ENCODE measurements at places on chromosomes 1 and 21.

GRCh38 chr1:156347331-156347730 is 9.0 kb downstream of the TSACC start:
- DNase-seq = no peak

DNA sequence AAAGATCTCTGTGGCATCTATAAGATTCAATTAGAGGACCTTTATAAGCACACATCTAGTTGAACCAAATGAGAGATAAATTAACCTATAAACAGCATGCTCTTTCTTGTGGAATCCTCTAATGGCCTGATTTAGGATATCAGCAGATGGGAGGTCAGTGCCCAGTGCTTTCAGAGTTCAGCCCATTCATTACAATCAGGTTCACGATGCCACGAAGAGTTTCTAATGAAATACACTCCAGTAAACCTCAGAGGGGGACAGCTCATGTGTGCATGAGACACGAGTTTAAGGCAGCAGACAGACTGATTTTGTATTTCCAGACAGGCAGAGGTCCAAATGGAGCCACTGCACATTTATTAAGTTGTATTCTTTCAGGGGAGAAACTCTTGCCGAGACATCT is 544.4 kb upstream of the PKN2 start:
- no peak for DNase-seq

DNA sequence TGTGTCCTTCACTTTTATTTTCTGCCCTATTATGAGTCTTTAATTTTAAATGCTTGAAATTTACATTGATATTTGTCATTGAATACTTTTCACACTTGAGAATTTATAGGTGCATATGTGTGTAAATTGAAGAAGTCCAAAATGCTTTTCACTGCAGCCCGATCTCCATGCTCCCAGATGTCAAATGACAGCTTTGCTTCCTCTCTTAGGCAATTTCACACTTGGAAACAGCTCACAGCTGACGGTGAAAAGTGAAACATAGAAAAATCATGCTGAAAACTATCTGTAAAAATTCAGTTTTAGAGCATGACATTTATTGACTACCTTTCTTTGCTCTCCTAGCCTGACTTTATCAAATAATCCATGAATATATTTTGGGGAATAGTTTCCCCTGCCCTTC is 196.0 kb downstream of the RPS6KC1 start:
- no peak for DNase-seq

DNA sequence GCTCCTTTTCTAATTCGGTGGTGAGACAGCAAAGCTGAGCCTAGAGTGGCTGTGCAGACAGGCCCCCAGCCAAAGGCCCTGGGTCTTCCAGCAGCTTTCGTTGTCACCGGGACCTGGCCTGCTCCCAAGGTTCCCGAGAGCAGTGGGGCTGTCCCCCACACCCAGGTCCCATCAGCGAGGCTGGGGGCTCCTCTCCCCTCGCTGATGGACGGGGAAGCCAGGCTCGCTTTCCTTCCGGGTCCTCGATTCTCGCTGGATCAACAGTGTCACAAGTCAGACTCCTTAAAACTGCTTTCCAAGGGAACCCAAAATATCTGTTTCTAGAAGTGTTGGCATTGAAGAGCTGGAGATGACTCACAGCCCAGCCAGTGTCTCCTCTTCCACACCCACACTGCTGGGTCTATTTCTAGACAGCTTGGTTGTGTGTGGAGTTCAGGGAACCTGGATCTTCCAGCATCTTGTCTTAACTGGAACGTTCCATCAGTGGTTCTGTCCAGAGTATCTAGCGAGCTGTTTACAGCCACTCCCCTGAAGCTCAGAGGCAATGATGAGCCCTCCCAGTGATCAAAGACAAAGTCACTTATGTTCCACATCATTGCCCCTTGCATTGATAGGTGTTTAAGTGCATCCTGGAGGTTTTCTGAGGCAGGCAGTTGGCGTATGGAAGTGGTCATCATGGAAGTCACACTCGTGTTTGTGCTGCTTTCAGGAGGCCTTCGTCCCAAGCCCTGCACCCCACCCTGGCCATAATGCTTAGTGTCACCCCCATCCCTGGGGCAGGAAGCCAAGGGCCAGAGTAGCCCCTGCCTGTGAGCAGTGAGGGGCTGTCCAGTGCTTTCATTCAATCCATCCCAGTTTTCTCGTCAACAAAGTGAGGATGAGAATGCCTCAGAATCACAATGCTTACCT is 35.2 kb downstream of the RRP1 start:
- peak; percentile 81 for DNase-seq

DNA sequence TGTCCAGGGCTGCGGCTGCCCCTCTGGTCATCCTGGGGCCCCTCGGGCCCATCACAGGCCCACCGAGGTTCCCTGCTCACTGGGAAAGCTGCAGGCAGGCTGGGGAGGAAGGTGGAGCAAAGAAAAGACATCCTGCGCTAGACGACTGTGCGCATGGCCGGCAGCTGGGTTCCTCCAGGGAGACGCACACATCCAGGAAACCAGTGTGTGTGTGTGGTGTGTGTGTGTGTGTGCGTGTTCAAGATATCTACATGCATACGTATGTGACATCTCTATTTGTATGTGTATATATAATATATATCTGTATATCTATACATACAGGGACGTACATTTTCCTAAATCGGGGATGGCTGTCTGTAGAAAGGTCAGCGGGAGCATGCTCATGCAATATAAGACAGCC is 63.7 kb downstream of the ACOT7 start:
- DNase-seq = peak; percentile 32

- no peak for DNase-seq
These were observed 154.7 kb upstream of the KCNK2 start for GRCh38 chr1:214927796-214928195.

DNA sequence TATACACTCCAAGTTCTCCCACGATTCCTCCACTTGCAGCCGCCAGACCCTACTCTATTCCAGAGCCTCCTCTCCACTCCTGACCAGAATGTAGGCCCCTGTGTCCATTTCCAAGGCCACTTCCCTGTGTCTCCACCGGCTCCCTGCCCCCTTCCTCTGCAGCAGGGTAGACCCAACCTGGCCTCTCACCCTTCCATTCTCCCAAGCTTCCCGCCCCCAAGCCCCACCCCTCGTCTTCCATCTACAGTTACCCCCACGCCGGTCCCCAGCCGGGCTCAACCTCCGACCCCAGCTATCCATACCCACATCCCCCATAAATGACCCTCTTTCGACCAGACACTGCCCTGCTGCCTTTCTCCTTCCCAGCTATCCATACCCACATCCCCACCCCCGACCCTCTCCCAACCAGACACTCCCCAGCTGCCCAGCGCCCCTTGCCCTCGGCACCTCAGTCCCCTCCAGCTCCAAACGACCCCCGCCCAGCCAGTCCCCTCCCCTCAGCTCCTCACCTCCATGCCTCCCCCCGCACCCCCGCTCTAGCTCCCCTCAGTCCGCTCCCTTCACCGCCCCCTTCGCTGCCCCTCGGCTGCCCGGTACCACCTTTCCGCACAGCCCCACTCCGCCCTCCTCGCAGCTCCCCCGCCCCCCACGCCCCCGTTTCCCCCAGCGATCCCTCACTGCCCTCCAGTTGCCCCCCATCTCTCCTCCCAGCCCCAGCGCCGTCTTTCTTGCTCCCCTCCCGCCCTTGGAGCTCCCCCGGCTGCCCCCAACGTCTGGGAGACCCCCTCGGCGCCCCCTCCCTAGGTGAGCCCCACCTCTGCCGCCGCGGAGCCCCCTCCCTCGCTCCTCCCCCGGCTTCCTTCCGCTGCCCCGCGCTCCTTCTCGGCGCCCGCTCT is 670 bp downstream of the RAB3B start:
- no peak for DNase-seq

DNA sequence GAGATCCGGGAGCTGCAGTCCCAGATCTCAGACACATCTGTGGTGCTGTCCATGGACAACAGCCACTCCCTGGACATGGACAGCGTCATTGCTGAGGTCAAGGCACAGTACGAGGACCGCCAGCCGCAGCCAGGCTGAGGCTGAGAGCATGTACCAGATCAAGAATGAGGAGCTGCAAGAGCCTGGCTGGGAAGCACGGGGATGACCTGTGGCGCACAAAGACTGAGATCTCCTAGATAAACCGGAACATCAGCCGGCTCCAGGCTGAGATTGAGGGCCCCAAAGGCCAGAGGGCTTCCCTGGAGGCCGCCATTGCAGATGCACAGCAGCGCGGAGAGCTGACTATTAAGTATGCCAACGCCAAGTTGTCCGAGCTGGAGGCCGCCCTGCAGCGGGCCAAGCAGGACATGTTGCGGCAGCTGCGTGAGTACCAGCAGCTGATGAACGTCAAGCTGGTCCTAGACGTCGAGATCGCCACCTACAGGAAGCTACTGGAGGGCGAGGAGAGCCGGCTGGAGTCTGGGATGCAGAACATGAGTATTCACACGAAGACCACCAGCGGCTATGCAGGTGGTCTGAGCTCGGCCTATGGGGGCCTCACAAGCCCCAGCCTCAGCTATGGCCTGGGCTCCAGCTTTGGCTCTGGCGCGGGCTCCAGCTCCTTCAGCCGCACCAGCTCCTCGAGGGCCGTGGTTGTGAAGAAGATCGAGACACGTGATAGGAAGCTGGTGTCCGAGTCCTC is 25.5 kb downstream of the ETV3L start:
- peak; percentile 63 for DNase-seq
